Caki2 (cell line): ENCODE measurements at places on chromosomes 4 and X.

- peak; percentile 46 for DNase-seq
Observed at GRCh38 chrX:101931136-101931487, 715 bp downstream of the ZMAT1 start.

GRCh38 chrX:10395643-10396042 lies 224.7 kb downstream of the MID1 start:
- no peak for DNase-seq

DNA sequence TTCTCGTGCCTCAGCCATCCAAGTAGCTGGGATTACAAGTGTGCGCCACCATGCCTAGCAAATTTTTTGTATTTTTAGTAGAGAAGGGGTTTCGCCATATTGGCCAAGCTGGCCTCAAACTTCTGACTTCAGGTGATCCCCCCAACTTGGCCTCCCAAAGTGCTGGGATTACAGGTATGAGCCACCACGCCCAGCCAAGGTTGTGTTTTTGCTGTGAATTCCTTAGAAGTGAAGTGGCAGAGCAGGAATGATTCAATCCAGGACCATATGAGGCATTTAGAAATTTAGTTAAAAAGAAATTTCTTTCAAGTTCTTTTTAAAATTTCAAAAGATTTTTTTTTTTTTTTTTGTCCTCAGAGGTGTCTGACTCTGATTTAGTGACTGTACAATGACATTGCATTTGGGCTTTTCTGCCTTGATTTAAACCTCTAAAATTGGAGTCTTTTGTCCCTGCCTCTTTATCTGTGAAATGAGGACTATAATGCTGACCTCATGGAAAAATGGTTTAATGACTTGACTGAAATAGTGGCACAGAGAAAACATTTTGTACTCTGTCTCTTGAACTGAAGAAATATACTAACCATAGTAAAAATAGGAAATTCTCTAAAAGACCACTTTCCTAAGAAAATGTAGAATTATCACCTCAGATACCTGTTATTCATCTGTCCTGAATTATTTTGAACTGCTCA lies 59.9 kb downstream of the CXCL13 start:
- DNase-seq: no peak

GRCh38 chr4:55781812-55782211 lies 37.8 kb upstream of the EXOC1L start:
- no peak for DNase-seq

DNA sequence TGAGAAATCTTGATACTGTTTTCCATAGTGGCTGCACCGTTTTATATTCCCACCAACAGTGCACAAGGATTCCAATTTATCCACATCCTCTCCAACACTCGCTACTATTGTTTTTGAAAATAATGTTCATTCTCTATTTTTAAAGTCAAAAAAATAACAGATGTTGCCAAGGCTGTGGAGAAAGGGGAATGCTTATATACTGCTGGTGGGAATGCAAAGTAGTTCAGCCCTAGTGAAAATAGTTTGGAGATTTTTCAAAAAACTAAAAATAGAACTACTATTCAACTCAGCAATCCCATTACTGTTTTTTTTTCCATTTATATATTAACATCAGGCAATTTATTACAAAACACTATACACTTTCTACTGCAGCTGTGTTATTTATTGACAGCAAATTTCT lies 208.7 kb downstream of the CBLL2 start:
- DNase-seq: no peak

GRCh38 chr4:2932951-2933565 lies 30.1 kb downstream of the NOP14 start:
- DNase-seq: no peak

DNA sequence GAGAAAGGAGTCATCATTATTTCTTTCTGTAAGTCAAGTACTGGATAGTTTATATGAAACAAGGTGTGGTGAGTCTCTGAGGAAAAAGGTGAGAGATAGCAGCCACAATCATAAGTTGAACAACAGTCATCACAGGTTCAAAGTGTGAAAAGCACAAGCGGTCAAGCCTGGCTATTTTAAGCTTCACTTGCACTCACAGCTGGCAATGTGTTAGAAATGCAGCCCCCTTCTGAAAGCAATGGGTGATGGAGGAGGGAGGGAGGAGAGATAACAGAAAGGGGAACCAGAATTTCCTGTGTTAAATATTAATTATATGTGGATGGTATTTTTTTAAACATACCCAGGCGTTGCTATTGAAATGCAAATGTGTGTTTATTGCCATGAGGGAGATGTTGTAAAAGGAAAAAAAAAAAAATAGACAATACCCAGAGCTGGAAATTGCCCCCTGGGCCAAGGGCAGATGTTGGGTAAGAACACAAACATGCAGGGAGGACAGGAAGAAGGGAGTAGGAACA lies 26.9 kb upstream of the BMP3 start:
- no peak for DNase-seq

DNA sequence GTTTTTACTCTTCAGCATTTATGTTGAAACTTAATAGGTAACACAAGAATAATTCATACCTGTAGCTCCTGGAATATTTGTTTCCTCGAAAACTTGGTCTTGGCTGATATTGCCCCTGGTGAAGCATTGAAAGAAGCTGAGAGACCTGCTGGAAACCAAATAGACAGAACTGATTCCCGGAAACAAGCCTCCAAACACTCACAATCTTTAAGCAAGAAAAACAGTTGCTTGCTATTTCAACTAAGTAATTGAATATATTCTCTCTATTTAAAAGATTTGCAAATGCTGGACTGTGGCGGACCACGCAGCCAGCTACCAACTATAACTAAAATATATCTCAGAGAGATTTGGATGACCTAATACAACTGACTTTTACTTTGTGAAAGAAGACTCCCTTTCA lies 3.6 kb downstream of the PCDH18 start:
- no peak for DNase-seq

GRCh38 chr4:62006108-62006507 lies 806.0 kb downstream of the ADGRL3 start:
- no peak for DNase-seq

DNA sequence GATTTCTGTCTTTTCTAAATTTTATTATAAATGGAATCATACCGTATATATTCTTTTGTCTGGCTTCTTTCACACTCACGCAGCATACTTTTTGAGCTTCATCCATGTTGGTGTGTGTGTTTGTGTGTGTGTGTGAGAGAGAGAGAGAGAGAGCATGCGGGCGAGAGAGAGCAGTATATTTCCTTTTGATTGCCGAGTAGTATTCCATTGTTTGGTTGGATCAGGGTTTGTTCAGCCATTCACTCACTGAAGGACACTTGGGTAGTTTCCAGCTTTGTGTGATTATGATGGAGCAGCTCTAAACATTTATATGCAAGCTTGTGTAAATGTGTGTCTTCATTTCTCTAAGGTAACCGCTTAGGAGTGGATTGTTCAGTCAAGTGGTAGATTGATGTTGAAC lies 3.1 kb upstream of the L1CAM start:
- DNase-seq: no peak

DNA sequence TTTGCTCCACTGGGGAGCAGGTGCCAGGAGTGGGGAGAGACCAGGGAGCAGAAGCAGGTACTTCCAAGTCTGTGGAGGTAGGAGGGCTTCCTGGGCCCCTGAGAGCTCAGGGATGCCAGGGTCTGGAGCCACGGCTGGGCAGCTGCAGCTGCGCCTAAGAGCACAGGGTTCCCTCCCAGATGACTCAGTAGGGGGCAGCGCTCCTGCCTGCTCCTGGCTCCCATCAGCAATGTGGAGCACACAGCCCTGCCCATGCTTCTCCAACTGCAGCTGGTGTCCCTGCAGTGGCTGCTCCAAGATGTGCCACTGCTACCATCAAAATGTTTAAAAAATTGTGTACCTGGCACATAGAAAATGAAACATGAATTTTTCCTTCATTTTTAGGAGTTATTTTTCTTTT lies 1028.2 kb downstream of the PCDH7 start:
- DNase-seq: no peak

GRCh38 chr4:30950737-30951136 lies 230.6 kb downstream of the PCDH7 start:
- peak; percentile 90 for DNase-seq

DNA sequence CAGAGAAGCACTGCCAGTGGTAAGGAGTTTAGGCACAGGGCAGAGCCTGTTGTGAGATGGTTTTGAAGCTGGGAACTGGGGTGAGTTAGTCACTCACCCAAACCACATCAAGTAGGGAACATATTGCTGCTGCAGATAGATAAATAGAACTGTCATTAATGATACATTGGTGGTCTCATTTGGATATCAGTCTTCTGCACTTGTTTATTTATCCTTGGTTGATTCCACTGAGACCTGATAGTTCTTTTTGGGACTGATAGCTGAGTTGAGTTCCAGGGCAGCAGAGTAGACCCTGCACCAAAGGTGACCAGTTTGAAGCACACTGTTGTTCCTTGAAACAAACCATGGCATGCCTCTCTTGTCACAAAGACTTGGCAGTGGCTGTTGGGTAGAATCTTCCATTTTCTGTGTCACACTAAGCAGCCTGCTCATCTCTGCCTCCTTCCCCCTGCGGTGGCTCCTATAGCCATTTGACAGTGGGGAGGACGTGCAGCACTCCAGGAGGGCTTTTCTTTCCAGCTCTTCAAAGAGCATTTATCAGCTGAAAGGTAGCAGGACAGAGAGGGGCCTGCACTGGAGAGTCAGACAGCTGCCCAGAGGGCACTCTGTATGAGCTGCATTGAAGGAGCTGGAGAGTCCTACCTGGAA lies 59.7 kb upstream of the TMEM164 start:
- DNase-seq: no peak

- DNase-seq: no peak
Observed at GRCh38 chr4:38669208-38669607, 5.2 kb downstream of the KLF3 start.
